ENCODE measurements at places on chromosomes 3 and 15. TPM values are rescaled to one million over a fixed set of nuclear protein-coding genes. Genes with fewer than 3 reads are reported as not detected.

The CPB1 gene
- not detected for total RNA-seq

- no peak for DNase-seq
Measured at GRCh38 chr3:105967117-105967516, 98.3 kb upstream of the CBLB start.

DNA sequence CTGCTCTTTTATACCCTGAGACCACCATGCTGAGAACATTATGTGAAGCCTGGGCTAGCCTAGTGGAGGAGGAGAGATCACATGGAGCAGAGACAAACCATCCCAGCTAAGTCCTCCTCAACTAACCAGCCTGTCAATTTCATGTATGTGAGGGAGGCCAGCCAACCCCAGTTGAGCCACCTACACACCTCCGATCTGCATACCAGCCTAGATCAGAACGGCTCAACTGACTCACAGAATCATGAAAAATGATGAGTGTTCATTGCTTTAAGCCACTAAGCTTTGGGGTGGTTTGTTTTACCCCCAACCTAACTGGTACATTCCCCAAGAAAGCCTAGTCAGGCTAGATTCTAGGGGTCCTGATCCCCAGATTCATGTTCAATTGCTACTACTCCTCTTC is 19.4 kb upstream of the CA12 start:
- no peak for DNase-seq

The TNFSF10 gene
- 97.0 TPM for total RNA-seq

GRCh38 chr3:25150199-25150598 is 277.9 kb upstream of the RARB start:
- DNase-seq: no peak

DNA sequence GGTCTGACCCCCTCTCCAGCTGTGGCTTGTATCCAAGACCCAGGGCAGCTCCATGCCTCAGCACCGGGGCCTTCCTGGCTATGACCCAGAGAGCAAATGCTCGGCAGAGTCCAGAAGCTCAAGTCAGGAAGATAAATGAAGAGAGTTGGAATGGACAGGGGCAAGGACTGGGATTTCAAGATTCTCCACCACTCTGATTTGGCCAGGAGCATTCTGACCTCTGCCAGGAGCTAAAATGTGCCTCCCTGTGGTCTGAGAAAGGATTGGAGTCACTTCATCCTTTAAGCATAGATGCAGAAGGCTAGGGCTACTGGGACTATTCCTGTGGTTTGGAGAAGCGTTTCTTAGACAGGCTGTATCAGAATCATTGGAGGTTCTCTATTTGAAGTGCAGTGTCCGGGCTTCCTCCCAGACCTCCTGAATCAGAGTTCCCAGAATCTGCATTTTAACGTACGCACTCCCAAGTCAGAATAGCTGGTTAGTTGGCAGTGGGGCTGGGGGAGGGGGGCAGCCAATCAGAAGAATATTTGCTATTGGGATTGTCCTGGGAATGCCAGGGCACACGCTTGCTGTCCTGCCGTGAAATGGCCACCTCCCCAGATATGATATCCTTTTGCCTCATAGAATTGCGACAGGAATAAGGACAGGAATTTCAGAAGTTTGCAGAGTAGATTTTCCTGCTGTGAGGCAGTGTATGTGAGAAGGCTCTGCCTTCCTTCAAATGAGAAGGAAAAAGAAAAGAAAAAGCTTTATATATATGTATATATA is 57.4 kb downstream of the HRH1 start:
- DNase-seq: peak; percentile 67

- DNase-seq: no peak
Measured at GRCh38 chr15:101615414-101615985, 36.7 kb downstream of the TM2D3 start.

DNA sequence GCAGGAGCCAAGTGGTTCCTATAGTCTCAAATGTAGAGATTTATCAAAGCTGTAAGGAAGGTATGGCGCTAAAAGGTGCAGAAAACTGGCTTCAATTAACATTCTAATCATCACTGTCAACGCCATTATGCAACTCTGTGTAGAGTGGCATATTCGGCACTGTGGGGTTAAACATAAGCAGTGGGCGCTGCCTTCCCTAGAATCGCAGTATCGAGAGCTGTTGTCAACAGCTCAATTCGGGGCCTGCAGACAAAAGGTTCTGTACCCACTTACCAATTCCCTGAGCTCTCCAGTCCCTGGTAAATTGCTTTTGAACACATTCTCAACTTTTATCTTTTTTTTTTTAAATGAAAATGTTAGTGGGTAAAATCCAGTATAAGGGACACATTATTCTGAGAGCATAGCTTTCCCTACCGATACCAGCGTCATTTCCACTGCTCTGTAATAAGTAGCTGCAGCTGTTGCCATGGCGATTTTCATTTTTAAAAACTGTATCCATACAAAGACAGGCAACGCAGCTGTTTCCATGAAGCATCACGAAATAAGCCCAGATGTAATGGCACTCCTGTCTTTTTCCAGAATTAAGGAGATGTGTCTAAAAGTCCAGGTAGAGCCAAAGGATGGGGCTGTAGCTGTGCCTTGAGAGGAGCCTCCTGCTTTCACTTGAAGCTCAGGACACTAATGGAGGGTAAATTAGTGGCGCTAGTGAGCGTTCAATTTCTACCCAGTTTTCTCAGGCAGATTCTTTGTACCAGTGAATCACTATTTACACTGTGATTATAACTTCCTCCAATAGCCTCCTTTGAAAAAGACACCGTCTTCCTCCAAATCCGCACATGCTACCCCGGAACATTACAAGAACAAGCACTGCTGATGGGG is 250.3 kb downstream of the SLC9A9 start:
- no peak for DNase-seq

GRCh38 chr3:31873254-31873820 is 107.7 kb downstream of the OSBPL10 start:
- DNase-seq: no peak

GRCh38 chr3:109804697-109805096 is 467.4 kb upstream of the DPPA4 start:
- DNase-seq: no peak

The OIP5 gene
- 0.78 TPM for total RNA-seq

The ERICH6 gene
- total RNA-seq: not detected

DNA sequence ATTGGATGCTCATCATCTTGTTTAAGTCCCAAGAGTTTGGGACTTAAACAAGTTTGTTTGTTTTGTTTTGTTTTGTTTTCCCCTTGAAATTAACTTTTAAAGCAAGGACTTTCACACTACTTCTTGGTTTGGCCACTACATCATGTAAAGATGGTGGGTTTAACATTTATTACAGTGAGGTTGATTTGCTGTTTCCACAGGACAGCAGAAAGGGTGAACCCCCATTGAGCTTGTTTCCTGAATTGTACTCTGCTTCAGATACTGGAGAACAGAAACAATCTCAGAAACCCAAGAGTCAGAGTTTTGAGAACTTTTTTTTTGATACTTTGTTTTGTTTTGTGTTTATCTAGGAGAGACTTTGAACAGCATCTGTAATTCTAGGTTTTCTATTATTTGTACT is 6.7 kb downstream of the POU1F1 start:
- no peak for DNase-seq

The CACNA2D2 gene
- 1.5 TPM for total RNA-seq

DNA sequence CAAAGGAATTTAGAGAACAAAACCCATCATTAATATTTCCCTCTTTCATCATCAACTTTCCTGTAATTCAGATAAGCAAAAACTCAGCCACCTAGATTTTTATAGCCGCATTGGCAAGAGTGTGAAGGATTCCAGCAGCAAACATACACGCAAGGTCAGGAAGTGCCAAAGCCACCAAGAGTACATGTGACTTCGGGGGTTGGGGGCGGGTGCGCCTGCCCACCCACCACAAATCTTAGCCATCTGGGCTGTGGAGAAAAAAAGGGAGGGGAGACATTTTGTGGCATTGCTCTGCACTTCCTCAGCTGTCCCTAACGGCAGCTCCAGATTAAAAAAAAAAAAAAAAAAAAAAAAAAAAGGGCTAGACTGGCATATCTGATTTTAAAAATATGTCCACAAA is 148.4 kb downstream of the TNIK start:
- no peak for DNase-seq

The ZNF770 gene
- total RNA-seq: 86.9 TPM

The GPR171 gene
- total RNA-seq: 1.8 TPM

- no peak for DNase-seq
Measured at GRCh38 chr3:70811880-70812279, 499.4 kb upstream of the MDFIC2 start.

The TF gene
- 4.2 TPM for total RNA-seq

The RAD18 gene
- total RNA-seq: 10.7 TPM

- DNase-seq: no peak
Measured at GRCh38 chr3:44171891-44172290, 69.8 kb upstream of the TOPAZ1 start.

DNA sequence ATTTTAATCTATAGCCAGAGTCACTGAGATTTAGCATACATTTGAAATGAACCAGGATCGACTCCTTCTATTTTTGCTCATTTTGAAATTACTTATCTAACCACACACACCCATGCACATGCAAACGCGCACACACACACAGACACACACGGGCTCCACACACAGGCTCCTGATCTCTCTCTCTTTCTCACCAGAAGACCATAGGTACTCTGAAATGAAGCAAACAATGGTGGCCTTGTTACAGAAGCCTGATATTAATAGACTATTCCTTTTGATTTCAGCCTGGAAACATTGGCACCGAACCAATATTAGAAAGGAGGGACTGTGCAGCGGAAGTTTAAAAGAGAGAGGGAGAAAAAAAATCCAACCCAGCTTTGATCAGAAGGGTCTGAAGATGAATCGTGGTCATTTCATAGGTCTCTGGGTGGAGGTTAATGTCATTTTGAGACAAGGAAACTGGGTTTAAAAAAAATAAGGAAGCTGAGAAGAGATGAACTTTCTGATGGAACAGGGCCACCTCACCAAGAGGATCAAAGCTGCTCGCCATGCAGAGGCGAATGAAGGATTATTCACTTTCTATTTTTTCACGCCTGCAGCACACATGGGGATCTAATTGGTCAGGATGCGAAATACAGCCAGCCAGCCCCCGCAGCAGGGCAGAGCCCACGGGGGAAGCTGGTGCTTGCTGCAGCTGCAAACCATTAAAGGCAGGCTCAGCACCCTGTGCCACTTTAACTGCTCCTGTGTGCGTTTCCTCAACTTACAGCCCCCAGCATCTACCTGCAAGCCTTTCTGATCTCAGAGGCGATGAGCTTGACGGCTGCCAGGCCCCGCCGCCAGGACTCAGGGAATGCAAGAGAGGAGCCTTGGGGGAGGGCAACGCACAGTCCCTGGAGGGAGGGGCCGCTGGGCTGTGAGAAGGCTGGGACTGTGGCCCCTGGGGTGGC is 88.8 kb downstream of the HES1 start:
- DNase-seq: no peak

The CAND2 gene
- total RNA-seq: 9.7 TPM

- DNase-seq: no peak
Measured at GRCh38 chr3:145175626-145176025, 985.4 kb downstream of the PLOD2 start.

DNA sequence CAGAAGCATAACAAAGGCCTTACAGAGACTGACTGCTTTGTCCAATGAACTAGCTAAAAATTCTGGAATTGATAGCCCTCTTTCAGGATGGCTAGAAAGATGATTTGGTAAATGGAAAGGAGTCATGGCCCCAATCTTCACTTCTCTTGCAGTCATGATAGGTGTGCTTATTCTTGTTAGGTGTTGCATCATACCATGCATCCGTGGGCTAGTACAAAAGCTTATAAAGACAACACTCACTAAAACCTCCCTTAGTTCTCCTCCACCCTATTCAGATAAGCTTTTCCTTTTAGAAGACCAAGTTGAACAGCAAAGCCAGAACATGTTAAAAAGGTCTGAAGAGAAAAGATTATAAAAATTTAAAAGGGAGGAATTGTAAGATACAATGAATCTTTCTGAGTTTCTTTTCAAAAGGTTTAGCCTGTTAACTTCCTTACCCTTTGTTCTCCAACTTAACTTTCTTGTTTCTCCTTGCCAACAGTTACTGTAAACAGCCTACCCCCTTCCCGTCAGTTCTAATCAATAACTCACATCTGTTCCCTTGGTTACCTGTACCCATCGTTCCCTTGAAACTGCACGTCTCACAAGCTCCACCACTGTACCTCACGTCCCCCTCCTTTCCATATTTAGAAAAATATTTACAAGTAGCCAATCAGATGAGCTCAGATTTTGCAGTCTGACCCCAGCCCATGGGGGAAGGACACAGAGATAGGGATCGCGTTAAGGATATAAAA is 105.8 kb downstream of the ZBBX start:
- no peak for DNase-seq

The ANKUB1 gene
- total RNA-seq: not detected

The PP2D1 gene
- total RNA-seq: not detected

The CPN2 gene
- total RNA-seq: not detected

GRCh38 chr15:77846986-77847385 is 214.3 kb upstream of the LINGO1 start:
- DNase-seq: no peak

Data from thyroid gland (tissue), 4 donors.